ENCODE measurements at places on chromosomes 16 and 17.

DNA sequence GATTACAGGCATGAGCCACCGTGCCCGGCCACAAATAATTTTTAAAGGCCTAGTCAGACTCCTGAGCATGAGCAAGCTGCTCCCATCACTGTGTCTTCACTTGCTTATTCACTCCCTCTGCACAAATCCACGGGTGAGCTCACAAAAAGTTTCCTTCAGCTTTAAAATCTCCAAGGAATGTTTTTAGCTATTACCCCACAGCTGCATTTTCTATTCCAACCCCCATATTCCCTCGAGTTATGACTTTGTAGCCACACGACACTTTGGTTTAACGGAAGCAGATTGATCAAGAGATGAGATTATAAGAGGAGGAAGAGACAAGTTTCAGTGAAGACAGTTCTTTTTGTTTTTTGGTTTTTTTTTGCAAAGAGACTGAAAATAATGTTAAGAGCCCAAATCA is 49.1 kb upstream of the SLC25A19 start:
- peak; percentile 7 for DNase-seq

DNA sequence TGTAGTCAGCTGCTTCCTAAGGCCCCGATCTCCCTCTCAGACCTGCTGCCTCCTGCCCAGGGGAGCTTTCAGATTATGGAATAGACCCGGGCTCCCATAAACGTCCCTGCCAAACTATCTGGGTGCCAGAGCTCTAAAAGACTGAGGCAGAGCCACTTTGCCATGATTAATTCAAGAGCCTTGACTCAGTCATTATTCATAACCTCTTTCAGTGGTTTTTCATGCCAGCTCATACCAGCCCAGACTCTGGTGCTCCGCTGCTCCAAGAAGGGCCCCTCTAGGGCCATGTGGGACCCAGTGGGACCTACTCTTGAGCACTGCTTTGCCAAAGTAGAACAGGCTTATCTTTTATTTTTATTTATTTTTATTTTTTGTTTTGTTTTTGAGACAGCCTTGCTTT is 23.9 kb downstream of the DNAI2 start:
- no peak for DNase-seq

DNA sequence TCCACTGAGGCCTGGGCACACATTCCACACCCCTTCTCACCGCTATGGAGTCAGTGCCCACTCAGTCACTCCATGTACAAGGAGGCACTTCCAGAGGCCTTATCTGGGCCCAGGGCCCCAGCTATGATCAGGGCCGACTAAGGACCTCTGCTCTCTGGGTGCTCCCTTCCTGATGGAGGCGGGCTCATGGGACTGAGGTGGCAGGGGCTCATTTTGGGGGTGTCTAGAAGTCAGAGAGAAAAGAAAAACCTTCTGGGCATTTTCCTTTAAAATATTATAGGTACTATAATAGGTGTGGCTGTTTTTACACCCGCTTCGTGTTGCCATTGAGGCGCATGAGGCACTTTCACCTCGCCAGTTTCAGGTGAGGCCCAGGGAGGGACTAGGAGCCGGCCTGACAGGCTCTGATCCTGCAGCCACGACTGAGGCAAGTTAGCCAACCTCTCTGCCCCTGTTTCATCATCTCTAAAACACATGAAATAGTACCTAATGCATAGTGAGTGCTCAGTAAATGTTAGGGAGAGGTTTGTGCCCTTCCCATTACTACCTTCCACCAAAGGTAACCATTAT is 14.4 kb downstream of the B9D1 start:
- no peak for DNase-seq

DNA sequence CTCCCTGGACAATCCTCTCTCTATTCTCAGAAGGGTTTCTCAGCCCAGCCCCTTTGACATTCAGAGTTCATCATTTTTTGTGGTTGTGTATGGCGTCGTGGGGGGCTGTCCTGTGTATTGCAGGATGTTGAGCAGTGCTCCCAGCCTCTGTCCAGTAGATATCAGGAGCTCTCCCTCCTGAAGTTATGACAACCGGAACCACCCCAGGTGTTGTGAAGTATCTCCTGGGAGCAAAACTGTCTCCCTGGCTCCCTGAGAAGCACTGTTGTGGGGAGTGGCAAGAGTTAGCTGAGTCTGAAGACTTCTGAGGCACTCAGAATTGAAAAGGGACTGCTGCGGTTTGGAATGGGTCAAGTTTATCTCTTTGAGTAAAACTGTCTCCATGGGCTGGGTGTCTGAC is 55.9 kb upstream of the MGAT5B start:
- no peak for DNase-seq

GRCh38 chr16:82701442-82701955 is 74.7 kb downstream of the CDH13 start:
- no peak for DNase-seq

DNA sequence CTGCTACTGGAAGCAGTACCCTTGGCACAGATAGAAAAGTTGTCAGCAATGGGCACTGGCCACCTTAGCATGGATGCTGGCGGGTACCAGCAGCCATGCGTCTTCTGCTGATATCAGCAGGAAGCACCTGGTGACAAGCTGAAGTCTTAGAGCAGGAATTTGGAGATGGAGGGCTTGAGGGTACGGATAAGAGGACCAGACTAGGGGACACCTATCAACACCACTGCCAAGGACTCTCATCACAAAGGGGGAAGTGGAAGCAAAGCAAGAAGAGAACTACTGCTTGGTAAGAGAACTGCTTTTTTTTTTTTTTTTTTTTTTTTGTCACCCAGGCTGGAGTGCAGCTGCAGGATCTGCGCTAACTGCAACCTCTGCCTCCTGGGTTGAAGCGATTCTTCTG is 35.4 kb upstream of the LYRM9 start:
- no peak for DNase-seq

GRCh38 chr17:64209983-64210382 is 53.1 kb downstream of the TEX2 start:
- DNase-seq: no peak

DNA sequence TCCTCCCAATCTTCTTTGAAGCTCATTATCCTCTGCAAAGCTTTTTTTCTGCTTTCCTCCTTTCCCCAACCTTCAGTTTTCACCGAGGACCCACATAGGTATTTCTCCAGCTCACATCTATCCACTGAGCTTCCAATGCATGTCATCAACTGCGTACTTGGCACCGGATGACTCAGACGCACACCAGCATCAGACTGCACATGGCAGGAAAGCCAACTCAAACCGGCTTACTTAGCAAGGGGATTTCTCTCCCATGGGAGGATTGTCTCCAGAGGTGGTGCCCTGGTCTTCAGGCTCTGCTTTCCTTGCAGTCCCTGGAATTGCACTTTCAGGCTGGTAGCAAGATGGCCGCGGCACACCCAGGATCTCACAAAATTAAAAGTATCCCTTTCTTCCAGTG is 1.7 kb upstream of the AKTIP start:
- no peak for DNase-seq

- DNase-seq: no peak
These were observed 6.1 kb upstream of the SLFN12 start for GRCh38 chr17:35438433-35438832.

GRCh38 chr17:8057691-8058114 is 18.8 kb downstream of the ALOX15B start:
- DNase-seq: peak; percentile 51

- no peak for DNase-seq
These were observed 28.1 kb downstream of the CBFA2T3 start for GRCh38 chr16:88948781-88949490.

GRCh38 chr17:50479522-50480141 is 972 bp downstream of the RSAD1 start:
- DNase-seq: peak; percentile 56

DNA sequence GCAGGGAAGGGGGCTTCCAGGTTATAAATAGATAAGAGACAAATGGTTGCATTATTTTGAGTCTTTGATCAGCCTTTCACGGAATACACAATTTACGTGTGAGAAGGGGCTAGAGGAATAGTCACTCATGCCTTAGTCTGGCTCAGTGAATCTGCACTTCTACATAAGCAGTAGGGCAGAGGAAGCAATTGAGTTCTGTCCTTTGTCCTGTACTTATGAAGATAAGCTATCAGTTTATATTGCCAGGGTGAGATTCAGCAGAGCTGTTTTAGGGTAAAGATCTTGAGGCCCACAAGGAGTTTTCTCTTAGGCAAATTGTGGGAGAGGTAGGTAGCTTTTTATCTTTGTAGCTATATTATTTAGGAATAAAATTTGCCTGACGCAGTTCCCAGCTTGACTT is 33.3 kb downstream of the TOM1L1 start:
- DNase-seq: no peak

GRCh38 chr16:64174327-64174726 is 947.5 kb downstream of the CDH11 start:
- DNase-seq: no peak

DNA sequence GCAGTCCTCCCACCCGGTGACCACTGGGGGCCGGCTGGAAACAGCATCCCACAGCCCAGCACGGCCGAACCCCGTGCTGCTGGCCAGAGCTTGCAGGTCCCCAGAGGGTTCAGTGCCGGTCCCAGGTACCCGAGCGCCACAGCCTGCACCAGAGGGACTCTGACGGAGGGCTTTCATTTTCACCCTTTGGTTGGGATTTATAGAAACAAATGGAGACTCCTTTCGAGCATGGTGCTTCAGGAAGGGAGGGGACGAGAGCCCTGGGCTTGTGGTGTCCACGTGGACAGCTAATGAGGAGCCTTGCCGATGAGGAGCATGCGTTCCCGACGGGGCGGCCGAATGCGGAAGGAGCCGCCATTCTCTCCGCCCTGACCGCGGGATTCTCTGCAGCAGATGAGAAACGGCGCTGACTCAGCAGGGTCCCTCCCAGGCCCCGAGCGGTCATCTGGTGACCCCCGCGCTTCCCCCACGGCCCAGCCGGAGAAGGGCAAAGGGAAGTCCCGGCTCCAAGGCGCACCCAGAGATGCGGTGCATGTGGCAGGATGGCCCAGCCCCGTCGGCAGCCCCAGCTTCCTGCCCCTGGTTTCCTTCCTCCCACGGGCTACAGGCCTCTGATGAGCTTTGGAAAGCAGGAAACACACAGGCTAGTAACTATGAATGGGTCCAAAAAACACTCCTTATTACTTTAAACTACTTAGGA is 9.8 kb downstream of the SLC38A10 start:
- DNase-seq: no peak

DNA sequence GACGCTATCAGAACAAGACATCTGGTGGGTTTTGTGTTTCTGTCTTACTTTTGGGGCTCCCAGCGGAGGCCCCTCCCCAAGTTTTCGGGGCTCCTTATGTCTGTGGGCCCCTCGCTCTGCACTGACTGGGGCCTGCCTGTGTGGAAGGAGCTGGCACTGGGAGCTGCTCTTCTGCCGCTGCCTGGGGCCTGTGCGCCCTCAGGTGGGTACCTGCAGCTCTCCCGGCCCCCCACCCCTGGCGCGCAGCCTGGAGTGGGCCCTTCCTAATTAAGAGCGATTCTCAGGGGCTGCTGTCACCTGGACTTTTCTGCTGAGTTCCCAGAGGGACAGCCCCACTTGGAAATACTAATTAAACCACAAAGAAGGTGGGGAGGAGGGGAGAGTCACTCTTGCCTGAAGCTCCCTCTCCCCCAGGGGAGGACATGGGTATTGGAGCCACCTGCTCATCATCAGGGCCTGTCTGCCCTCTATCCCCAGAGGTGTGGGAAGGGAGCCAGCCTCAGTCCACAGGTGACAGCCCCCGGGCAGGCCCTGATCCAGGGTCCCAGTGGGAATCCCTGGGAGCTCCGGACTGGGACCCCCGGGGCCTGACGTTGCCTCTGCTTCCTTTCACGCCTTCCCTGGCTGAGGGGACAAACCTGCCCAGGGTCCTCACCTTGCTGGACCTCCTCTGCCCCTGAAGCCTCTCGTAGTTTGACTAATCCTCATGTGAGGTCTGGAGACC is 36.5 kb downstream of the GSE1 start:
- DNase-seq: no peak

- DNase-seq: no peak
These were observed 29.3 kb upstream of the TNFRSF13B start for GRCh38 chr17:17001076-17001777.

DNA sequence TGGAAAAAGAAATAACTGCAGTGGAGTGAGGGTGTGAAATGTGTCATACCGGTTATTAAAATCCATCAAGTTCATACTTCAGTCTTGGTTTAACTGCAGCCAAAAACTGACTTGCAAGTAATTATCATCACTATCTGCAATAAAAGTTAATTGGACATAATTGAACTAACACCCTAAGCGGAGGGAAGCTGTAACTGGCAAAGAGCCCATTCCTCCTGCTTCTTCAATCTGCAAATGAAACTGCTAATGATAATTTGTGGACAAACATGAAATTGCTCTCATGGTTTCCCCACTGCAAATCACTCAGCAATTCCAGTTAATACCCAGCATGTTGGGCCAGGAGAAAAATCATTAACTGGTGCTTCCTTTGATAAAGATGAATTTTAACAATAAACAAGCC is 46.5 kb downstream of the FAM222B start:
- no peak for DNase-seq

- DNase-seq: no peak
These were observed 62.0 kb upstream of the AMZ2 start for GRCh38 chr17:68185820-68186219.

DNA sequence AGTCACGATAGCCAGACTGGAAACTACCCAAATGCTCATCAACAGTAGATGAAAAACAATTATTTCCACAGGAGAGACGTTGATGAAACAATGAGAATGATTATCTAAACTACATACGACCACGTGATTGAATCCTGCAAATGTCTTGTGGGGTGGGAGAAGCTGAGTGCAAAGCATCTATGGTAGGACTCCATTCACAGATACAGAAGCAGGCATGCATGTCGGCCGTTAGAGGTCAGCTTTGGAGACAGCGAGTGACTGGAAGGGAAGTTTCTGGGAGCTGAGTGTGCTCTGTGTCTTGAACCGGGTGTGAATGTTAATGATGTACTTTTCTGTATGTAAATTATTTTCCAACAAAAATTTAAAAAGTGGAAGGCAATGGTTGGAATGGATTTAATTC is 71.5 kb upstream of the DNAJA2 start:
- DNase-seq: no peak
